ENCODE measurements at places on chromosomes 7 and 10. TPM values are rescaled to one million over a fixed set of nuclear protein-coding genes. Genes with fewer than 3 reads are reported as not detected.

Gene LRMDA
- 7.9 TPM for total RNA-seq

Gene SUN3
- not detected for total RNA-seq

Gene TRIL
- total RNA-seq: 16.9 TPM

Gene SH2D4B
- total RNA-seq: 0.04 TPM

Gene CNNM1
- total RNA-seq: 0.04 TPM

DNA sequence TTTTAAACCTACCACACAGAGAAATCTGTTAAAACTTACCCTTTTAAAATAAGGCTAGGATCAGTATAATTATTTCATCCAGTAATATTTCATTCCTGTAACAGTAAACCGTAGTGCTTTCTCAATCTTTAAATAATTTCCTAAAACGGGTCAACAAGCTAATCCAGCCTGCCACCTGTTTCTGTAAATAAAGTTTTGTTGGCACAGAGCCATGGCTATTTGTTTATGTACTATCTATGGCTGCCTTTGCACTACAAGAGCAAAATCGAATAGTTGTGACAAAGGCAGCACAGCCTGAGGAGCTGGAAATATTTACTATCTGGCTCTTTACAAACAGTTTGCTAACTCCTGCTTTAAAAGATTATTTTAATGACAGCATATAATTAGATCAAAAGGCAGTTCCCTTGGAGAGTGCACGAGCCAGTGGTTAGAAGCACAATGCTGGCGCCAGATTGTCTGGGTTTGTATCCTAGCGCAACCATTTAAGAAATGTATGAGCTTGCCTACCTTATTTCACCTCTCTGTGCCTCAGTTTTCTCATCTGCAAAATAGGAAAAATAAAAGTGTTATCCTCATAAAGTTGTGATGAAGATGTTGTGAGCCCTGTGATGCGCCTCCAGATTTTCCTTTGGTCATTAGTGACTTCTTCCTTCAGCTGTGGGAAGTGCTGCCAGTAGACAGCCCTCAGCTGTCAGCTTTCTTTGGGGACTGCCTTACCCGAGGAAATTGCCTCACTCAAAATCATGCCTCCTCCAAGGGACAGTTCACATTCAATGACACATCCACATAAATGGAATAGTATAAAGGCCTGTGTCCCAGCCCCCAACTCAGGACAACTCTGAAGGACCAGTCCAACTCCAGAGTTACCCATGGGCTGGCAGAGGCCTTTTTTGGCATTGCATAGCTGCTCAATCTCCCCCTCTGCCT is 11.8 kb upstream of the MIOS start:
- H3K27me3 ChIP-seq: no peaks in the 10 kb centered on the region
- peaks cover 6% of the 10 kb centered on the region for H3K4me1 ChIP-seq
- H3K27ac ChIP-seq: peak overlapping the region; percentile 65
- DNase-seq: peak; percentile 71
- H3K36me3 ChIP-seq: no peaks in the 10 kb centered on the region

DNA sequence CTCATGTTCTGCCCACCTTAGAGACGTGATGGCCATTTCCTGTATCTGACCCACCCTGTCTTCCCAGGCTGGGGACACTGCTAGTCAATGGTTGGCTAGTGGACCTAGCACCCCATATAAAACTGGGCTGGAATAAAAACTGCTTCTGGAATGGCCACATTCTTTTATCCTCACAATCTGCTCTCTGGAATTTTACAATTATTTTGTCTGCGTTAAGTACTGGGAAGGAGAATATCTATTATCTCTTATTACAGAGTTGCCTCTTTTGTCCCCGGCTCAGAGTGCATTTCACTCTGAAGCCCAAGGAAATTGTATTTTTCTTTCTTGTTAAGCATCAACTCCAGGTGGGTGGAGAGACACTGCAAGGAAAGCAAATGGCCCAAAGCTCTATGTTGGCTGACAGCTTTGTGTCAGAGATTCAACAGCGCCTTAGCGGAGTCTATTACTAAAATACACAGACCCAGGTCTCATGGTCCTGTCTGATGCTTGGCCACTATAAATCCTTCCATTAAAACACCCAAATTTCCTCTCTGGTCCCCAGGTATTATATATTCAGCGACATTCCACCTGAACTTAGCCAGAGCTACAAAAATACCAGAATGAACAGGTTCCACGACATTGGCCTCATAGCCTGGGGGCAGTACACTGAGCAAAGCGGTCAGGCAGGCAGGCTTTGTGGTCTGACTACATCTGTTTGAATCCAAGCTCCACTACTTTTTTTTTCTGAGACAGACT is 121.7 kb downstream of the PRPF18 start:
- H3K27ac ChIP-seq: peak overlapping the region; percentile 75
- H3K4me3 ChIP-seq: peak overlapping the region; percentile 59
- peaks cover 13% of the 10 kb centered on the region for H3K36me3 ChIP-seq
- peaks cover 74% of the 10 kb centered on the region for H3K4me1 ChIP-seq
- no peaks in the 10 kb centered on the region for H3K27me3 ChIP-seq

Gene TMEM236
- 0.40 TPM for total RNA-seq

- no peak overlapping the region for H3K4me3 ChIP-seq
- no peaks in the 10 kb centered on the region for H3K27me3 ChIP-seq
- peaks cover 32% of the 10 kb centered on the region for H3K36me3 ChIP-seq
- no peak for DNase-seq
- no peaks in the 10 kb centered on the region for H3K4me1 ChIP-seq
Measured at GRCh38 chr10:73376679-73377078, 18.0 kb upstream of the CFAP70 start.

DNA sequence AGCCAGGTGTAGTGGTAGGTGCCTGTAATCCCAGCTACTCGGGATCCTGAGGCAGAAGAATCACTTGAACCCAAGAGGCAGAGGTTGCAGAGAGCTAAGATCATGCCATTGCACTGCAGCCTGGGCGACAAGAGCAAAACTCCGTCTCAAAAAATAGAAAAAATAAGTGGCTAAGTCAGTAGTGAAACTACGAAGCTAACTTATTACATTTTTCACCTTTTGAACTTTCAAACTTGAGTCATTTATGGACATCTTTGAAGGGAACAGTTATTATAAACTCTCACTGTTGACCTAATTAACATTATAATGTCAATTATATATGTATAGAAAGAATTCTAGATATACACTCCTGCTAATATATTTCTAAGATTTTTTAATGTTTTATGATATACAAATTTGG is 541.5 kb upstream of the C7orf33 start:
- H3K27me3 ChIP-seq: no peaks in the 10 kb centered on the region
- H3K27ac ChIP-seq: no peak overlapping the region
- H3K36me3 ChIP-seq: no peaks in the 10 kb centered on the region
- H3K4me3 ChIP-seq: no peak overlapping the region
- H3K4me1 ChIP-seq: no peaks in the 10 kb centered on the region
- DNase-seq: no peak

DNA sequence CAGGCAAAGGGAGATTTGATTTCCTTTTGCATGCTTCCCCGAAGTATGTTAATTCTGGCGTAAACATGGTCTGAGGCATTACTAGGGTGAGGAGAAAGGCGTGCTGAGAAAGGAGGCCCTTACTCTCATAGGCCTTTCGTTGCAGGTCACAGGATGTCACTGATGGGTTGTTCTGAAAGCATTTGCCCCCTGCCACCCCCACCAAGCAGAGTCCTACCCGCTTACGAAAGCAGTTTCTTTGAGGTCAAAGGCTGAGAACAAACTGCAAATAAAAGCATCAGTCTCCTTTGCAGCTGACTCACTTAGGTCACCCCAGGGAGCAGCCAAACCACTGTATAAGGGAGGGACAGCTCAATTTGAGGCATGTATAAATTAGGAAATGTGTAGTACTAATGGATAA is 57.1 kb downstream of the BPGM start:
- H3K27me3 ChIP-seq: no peaks in the 10 kb centered on the region
- H3K27ac ChIP-seq: no peak overlapping the region
- H3K4me1 ChIP-seq: peaks cover 9% of the 10 kb centered on the region
- DNase-seq: no peak
- H3K4me3 ChIP-seq: no peak overlapping the region

GRCh38 chr10:3806603-3807002 is 21.6 kb upstream of the KLF6 start:
- H3K36me3 ChIP-seq: no peaks in the 10 kb centered on the region
- no peaks in the 10 kb centered on the region for H3K27me3 ChIP-seq
- DNase-seq: no peak
- H3K27ac ChIP-seq: peak overlapping the region; percentile 17
- no peak overlapping the region for H3K4me3 ChIP-seq

Gene SPDYE11
- total RNA-seq: 0.04 TPM

Gene ETV1
- total RNA-seq: 15.8 TPM

DNA sequence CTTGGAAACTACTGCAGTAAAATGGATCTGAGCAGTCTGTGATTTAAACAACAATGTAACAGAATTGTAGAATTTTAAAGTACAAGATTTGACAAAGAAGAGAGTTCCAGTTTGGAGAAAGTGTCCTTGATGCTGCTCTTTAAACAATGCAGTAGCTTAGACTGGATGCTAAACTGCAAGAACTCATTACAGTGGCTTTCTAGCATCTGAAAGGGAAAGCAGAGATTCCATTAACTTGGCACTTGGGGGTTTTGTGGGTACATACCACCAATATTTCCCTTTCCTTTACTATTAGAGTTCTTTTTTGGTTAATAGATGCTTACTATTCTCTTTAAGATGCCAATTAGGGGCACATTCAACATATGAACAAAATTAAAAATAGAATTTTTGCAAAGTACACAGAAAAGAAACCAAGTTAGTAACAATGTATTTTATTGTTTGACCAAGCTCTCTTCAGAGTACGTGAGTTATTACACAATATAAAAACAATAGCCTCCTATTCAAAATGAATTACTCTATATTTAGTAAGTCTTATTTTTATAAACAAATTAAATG is 11.9 kb downstream of the PSTK start:
- H3K4me3 ChIP-seq: no peak overlapping the region
- H3K27ac ChIP-seq: no peak overlapping the region
- no peaks in the 10 kb centered on the region for H3K4me1 ChIP-seq

DNA sequence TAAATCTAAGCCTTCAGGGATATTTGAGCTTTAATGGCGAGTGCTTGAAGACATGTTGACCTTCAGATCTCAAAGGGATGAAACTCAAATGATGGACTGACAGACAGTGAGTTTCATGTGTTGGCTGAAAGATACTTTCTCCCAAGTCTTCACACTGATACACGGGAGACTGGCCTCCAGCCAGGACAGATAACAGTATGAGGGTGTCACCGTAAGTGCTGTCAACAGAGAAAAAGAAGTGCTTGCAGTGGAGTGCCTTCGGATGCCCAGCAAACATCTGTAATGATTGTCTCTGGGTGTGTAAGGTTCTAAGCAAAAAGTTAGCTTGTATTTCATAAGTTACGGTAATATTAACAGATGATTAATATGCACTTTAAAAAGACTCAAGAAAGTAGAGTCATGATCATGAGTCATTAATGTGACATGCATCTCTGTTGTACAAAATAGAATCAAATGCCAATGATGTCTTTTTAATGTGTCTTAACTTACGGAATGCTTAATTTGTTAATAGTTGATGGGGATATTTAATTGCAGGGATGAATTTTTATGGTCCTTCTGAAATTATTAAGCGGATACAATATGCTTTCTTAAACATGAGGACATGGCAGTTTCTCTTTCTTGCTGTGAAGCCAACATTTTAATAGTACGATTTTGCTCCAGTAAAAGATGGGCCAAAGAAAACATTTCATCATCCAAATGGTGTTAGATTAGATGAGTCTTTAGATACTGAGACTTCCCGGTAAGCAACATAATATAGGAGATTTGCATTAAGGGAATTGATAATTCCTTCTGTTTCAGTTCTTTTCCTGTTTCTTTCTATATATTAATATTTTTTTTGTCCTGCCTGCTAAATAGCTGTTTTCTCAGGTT is 292.5 kb downstream of the GALNT17 start:
- H3K36me3 ChIP-seq: peaks cover 15% of the 10 kb centered on the region
- no peaks in the 10 kb centered on the region for H3K4me1 ChIP-seq
- no peak overlapping the region for H3K4me3 ChIP-seq

Gene SKAP2
- total RNA-seq: 6.9 TPM

DNA sequence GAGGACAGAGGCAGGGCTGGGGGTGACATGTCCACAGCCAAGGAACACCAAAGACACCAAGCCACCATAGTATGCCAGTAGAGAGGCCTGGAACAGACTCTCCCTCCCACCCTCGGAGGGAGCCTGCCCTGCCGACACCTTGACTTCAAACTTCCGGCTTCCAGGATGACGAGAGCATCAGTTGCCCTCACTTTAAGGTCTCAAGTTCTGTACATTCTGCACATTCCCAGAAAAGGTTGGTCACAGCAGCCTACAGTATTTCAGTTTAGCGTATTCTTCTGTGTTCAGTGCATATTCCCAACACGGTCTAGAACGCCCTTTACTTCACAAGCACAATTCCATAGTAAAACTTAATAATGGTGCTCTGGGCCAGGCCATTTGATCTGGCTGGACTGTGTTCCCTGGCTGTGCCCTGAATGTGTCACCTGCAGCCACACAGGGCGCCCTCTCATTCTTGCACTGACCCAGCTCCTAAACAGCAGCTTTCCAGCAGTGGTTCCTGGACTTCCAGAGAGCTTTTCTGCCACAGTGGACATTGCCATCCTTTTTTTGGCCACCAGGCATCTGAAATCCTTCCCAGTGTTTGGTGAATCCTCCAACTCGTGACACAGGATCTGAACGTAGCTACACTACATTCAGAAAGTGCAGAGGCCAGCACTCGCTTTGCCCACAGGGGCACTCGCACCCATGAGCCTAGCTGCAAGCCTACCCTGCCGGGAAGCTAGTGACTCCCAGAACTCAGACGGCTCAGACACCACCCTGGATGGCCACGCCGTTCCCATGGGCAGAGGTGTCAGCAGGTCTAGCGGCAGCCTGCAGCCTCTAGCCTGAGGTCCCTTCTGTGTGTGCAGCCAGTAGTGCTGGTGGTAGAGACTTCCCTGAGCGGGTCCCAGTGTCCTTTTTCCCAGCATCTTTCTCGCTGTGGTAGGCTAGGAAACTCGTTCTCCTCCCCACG is 36.4 kb upstream of the INSIG1 start:
- no peaks in the 10 kb centered on the region for H3K36me3 ChIP-seq
- DNase-seq: no peak
- peaks cover 32% of the 10 kb centered on the region for H3K4me1 ChIP-seq
- peaks cover 8% of the 10 kb centered on the region for H3K27me3 ChIP-seq
- H3K4me3 ChIP-seq: no peak overlapping the region

GRCh38 chr7:131607291-131608115 is 51.1 kb upstream of the PODXL start:
- no peaks in the 10 kb centered on the region for H3K36me3 ChIP-seq
- H3K27me3 ChIP-seq: peaks cover 7% of the 10 kb centered on the region
- DNase-seq: no peak
- H3K4me1 ChIP-seq: peaks cover 44% of the 10 kb centered on the region
- peak overlapping the region; percentile 87 for H3K27ac ChIP-seq

- H3K27me3 ChIP-seq: no peaks in the 10 kb centered on the region
- H3K36me3 ChIP-seq: no peaks in the 10 kb centered on the region
- no peak overlapping the region for H3K4me3 ChIP-seq
- DNase-seq: peak; percentile 18
- H3K4me1 ChIP-seq: peaks cover 6% of the 10 kb centered on the region
Measured at GRCh38 chr10:28366994-28367393, 64.1 kb upstream of the MPP7 start.

GRCh38 chr7:15723841-15724240 is 37.4 kb upstream of the MEOX2 start:
- no peaks in the 10 kb centered on the region for H3K36me3 ChIP-seq
- no peaks in the 10 kb centered on the region for H3K27me3 ChIP-seq
- H3K27ac ChIP-seq: peak overlapping the region; percentile 50
- no peak overlapping the region for H3K4me3 ChIP-seq

Data from muscle of leg (tissue), 16 donors.